ENCODE measurements at places on chromosomes 12 and 14. TPM values are rescaled to one million over a fixed set of nuclear protein-coding genes. Genes with fewer than 3 reads are reported as not detected.

ANKRD13A gene
- polyA plus RNA-seq, result 47.1 TPM

CCDC175 gene
- not detected for polyA plus RNA-seq

ADAM21 gene
- 0.12 TPM for polyA plus RNA-seq

GRCh38 chr14:90379106-90379505, 17.7 kb upstream of the CALM1 start:
- no peak for DNase-seq

GRCh38 chr14:37143475-37143874, 28.9 kb downstream of the SLC25A21 start:
- DNase-seq, result no peak

GRCh38 chr12:48197549-48197970, 5.5 kb downstream of the OR10AD1 start:
- DNase-seq, result no peak

- no peak for DNase-seq
These were observed 20.1 kb downstream of the NID2 start for GRCh38 chr14:52048641-52049204.

DNA sequence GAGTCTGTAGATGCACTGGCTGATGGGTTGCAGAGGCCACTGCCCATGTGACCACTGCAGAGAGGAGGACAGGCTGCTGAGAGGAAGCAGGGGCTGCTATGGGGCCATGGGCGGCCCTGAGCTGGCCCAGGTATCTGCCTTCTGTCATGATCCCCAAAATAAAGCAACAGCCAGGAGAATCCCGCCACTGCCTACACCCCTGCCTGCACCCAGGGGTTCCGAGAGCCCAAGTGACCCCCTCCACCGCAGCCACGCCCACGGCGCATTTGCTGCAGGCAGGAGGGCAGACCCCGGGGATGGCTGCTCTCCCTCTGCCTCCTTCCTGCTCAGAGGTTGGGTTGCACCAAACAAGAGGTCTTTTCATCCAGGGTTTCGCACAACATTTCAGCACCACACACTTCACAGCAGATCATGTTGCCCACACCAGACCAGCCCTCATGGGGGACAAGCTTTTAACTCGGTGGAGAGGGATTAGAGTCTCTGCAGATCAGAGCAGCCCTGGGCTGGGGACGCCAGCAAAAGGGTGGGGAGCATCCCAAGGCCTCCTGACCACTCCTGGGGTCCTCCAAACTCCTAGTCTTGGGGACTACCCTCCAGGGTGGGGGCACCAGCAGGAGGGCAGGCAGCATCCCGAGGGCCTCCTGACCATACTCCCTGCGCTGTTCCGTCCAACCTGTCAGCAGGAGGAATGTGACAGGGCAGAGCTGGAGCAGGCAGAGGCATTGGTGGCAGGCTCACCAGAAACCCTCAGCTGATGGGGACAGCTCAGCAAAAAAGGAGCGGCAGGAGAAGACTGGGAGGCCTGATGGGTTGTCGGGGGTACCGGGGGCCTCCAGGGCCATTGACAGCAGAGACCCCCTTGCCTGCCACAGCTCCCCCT, 14.1 kb downstream of the CCDC85C start:
- no peak for DNase-seq

DNA sequence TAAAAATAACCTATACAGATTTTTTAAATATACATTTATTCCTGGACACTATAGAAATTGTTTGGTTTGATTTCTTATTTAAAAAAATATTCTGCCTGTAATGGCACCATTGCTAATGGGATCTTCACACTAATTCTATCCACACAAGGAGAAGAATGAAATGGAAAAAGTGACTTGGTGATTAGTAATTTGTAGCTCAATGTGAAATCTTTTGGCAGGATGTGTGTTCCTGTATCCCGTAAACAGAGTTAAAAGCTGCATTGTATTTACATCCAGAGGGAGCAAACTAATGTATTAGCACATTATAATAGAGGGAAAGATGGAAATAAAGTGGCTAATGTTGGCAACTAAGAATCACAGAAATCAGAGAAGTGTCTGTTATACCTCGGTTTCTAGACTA, 1455.3 kb upstream of the FLRT2 start:
- DNase-seq, result no peak

- DNase-seq, result no peak
These were observed 67.1 kb downstream of the FOXN4 start for GRCh38 chr12:109241936-109242335.

DNA sequence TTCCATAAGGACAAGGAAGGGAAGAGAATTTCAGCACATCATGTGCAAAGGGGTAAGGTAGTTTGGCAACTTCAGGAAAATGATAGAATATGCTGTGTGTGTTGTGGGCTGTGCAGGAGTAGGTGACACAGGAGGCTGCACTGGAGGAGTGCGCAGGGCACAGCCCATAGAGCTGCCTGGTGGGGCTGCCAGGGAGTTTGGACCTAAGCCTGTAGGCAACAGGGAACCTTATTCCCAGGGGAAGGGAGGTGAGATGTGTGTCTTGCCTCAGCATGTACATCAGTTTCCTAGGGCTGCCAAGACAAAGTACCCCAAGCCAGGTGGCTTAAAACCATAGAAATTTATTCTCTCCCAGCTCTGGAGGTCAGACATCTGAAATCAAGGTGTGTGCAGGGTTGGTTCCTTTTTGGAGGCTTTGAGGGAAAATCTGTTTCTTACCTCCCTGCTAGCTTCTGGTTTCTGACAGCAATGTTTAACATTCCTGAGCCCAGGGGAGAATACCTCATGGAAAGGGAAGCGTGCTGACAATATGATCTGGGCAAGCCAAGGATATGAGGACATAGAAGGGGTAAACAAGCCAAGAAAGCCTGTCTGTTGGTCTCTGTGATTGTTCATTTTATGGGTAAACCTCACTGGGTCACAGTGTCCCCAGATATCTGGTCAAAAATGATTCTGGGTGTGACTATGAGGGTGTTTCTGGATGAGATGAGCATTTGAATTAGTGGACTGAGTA, 174.0 kb upstream of the NTF3 start:
- no peak for DNase-seq

DNA sequence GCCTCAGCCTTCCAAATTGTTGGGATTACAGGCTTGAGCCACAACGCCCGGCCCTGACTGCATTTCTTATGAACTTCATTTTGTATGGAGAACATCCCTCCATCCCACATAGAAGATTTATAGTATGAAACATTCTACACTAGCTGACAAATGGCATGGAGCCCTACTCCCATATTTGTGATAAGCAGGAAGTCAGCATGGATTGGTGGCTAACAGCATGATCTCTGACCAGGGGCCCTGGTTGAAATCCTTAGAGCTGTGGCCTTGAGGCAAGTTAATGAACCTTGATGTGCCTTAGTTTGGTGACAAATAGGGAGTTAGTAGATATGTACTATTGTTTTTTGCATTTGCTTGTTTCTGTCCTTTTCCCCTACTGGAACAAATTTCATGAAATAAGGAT, 12.3 kb downstream of the IFI27L1 start:
- no peak for DNase-seq

DNA sequence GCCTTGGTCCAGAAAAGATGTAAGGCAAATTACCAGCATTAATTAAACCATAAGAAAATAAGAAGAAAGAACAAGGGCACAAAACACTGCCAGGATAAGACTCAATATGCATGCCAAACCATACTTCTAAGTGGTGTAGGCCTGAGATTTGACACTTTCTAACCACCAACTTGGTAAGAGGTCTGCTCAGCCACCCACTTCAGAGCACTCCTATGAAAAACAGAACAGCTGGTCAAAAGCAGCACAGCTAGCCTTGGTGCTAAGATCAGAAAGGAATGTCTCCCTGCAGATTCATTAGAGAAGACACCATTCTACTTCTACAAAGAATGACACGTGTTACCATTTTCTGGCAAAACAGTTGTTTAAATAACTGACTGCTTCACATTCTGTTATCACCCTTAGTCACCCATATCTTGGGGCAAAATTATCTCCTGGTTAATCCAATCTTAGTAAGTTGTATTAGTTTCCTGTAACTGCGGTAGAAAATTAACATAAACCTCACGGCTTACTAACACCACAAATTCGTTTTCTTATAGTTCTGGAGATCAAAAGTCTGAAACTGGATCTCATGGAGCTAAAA, 13.2 kb downstream of the RPS6KA5 start:
- no peak for DNase-seq

DNA sequence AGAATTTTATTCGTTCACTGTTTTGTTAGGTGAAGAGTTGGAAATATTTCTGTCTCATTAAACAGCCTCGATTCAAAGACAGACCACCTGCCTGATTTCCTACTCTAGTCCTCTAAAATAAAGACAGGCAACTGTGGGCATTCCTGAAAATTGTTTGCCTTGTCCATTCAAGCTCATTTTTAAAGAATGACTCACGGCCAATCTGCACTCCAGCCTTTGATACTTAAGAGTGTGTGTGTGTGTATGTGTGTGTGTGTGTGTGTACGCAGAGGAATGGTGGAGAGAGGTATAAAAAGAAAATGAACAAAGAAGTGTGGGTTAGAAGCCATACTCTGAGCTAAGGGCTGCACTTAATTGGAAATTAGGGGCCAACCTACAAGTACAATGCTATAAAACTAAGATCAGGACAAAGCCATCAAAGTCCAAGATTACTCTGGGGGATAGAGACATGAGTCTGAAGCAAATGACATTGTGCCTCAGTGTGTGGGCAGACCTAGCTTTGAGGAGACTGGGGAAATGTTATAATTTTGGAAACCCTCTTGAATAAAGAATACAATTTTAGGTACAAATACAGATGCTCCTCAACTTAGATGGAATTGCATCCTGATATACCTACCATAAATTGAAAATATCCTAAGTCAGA, 45.6 kb upstream of the SOCS2 start:
- DNase-seq, result no peak
